Urinary bladder (tissue), 4 donors: ENCODE measurements at places on chromosomes 6 and 20.

DNA sequence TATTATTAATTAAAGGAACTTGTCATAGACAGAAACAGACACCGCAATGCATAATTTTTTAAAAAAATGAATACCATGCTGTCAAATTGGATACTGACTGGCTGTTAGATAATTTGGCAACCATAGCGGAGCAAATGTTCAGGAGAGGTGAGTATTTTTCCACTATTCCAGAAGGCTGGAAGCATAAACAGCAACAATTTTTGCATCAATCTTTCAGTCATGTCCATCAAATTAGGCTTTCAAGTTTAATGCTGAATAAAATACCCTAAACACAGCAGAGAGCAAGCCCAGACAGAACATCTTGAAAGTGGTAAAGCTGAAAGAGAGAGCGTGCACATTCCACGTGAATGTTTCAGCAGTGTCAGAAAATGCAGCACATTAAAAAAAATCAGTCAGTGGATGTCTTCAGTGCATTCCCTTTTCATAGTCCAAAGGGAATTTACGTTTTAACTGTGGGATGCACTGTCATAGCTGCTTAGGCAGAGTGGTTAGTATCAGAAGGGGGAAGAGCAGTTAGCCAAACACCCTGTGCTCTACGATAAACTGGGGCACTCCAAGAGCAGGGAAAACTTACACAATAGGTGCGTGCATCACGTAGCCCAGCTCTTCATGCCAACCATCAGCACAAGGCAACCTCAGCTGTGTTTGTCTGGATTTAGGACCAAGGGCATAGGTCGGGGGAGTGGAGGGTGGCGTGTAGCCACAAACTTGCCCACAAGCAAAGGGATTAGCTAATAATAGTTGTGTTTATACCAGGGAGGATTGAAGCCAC lies 116.2 kb upstream of the STMND1 start:
- no peak for DNase-seq

GRCh38 chr20:45311589-45312211 lies 3.6 kb upstream of the MATN4 start:
- DNase-seq: no peak

DNA sequence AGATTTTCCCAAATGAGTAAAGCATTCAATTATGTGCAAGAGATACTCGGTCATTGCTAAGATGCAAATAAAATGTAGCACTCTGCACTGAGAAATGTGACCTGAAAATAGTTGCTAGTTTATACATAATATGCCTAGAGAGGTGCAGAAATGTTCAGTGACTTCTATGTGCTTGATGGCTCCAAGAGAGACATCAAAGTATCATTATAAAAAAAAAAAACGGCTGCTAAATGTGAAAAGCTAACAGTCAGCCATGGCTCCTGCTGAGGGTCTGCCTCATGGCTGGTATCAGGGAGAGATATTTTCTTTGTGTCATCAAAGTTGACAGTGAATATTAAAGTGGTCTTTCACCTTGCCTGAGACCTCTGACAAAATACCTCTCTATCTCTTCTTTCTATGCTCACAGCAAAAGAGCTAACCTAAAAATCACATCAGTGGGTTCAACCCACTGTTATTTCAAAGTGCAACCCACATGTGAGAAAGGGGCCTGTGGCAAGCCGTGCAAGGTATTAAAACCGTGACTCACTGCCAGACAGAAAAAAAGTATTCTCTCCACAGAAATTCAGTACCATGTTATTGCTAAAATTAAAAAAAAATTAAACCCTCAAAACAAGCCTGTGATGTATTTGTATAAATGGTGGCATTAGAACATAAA lies 259.0 kb downstream of the HIVEP2 start:
- DNase-seq: no peak

- no peak for DNase-seq
Observed at GRCh38 chr6:1597924-1598323, 11.8 kb upstream of the FOXC1 start.

- DNase-seq: no peak
Observed at GRCh38 chr6:133892813-133893691, 4.1 kb downstream of the TCF21 start.
